ENCODE measurements at places on chromosomes 16 and 17.

DNA sequence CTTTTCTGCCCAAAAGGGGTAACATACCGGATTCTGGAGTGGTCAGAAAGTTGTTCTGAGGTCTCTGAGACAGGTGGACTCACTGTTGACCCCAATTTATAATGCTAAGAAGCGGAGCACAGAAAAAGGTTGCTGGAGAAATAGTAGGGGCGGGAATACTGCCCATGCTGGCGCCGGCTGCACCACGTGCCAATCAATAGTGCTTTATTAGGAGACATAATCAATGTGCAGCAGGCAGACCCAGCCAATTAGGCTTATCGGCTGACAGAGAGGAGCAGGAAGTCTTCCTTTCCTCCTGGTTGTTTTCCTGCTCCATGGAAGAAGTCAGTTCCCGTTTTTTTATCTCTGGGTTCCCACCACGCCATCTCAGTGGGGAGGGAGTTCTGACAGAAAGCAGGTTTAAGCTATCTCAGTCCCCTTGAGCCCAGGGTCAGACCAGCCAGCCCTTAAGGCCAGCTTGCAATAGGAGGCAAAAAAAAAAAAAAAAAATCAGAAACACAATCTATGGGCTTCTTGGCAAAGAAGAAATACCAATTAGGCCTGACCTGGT lies 68.2 kb upstream of the IRX6 start:
- no peak for DNase-seq

GRCh38 chr16:83906683-83907082 lies 7.8 kb downstream of the MLYCD start:
- no peak for DNase-seq

GRCh38 chr17:76138896-76139752 lies 1.9 kb downstream of the FOXJ1 start:
- no peak for DNase-seq

- DNase-seq = no peak
Observed at GRCh38 chr16:30185683-30186421, 2.5 kb downstream of the CORO1A start.

DNA sequence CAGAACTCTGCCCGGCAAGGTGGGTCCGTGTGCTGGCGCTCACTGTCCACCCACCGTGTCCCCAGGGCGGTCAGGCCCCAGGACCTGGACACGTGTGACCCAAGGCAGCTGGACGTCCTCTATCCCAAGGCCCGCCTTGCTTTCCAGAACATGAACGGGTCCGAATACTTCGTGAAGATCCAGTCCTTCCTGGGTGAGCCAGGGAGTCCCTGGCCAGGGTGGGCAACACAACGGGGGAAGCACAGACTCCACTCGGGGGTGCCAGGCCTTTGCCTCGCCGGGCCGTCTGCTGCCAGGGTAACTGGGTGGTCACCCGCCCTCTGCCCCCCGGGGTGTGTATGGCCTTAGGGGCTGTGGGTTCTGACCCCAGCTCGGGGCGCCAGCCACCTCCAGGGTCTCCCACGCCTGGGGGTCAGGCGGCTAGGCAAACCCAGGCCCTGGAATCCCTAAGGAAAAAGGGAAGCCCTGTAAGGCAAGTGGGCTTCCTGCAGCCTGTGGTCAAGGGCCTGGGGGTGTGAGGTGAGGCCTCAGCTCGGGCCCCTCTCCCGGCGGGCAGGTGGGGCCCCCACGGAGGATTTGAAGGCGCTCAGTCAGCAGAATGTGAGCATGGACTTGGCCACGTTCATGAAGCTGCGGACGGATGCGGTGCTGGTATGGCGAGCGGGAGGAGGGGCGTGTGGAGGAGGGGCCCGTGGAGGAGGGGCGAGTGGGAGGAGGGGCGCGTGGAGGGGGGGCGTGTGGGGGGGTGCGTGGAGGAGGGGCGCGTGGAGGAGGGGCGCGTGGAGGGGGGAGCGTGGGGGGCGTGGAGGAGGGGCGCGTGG lies 6.5 kb downstream of the MSLN start:
- no peak for DNase-seq

GRCh38 chr16:57947261-57947660 lies 23.7 kb downstream of the CNGB1 start:
- no peak for DNase-seq

- no peak for DNase-seq
Observed at GRCh38 chr16:13254998-13255614, 353.7 kb downstream of the SHISA9 start.

Measured in H54 (cell line).